ENCODE measurements at places on chromosomes 1 and 21.

DNA sequence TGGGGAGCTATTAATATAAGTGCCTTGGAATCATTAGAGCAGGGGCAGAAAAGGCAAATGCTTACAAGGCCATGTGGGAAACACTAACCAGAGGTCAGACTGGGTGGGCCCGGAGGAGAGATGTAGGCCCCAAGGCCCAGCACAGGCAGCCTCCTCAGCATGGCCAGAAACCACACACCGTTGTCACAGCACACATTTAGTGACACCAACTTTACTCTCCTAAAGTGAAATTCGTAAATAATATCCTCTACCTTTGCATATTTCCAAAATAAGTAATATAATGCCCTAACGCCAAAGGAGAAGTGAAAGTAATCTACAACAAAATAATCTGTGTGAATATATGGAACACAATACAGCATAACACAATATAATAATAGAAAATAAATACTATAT is 62.6 kb downstream of the KIF21B start:
- H3K4me1 ChIP-seq, result no peaks in the 10 kb centered on the region
- peaks cover 2% of the 10 kb centered on the region for H3K36me3 ChIP-seq
- H3K4me3 ChIP-seq, result no peak overlapping the region
- no peak for DNase-seq
- no peak overlapping the region for H3K27ac ChIP-seq

GRCh38 chr1:223617323-223618070 is 48.0 kb downstream of the CAPN8 start:
- peaks cover 2% of the 10 kb centered on the region for H3K27me3 ChIP-seq
- H3K36me3 ChIP-seq, result no peaks in the 10 kb centered on the region
- DNase-seq, result no peak
- H3K27ac ChIP-seq, result no peak overlapping the region

GRCh38 chr1:106526650-106527049 is 529.8 kb upstream of the PRMT6 start:
- no peaks in the 10 kb centered on the region for H3K27me3 ChIP-seq
- no peaks in the 10 kb centered on the region for H3K36me3 ChIP-seq
- no peak overlapping the region for H3K4me3 ChIP-seq

DNA sequence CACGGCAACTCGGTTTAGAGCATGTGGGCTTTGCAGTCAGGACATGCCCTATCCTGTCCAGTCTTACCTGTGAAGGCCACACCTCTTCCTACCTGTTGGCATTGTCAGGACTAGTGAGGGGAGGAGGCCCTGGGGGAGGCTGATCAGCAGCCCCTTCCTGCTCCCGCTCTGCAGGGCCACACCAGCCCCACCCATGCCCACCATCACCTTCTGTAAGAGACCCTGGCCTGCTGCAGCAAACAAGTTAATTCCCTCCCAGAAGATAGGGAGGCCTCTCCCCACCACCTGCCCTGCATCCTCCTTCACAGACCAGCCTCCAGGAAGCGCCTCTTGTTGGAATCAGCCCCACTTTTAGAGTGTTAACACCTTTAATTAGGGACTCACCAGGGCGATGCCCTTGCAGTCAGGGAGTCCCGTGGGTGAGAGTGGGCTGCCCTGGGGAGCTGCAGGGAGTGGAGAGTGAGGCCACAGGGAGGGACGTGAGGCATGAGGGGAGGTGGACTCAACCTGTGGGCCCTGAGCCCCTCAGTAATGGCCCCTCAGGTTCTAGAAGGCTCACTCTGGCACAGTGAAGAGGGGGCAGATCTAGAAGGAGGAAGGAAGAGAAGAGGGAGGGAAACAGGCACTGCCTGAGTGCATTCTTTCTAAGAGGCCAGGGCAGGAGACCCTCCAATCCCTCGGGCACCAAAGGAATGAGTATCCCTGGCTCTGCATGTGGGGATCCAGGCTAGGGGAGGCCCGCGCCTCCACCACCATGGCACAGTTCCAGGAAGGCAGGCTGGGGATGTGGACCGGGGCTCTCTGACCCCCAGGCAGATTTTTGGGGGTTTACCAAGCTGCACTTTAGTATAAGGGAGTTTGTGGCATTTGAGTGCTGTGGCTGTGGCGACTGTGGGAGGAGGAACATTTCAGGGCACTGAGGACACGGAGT is 8.2 kb downstream of the UMODL1 start:
- H3K27me3 ChIP-seq, result no peaks in the 10 kb centered on the region
- no peak overlapping the region for H3K27ac ChIP-seq
- DNase-seq, result no peak
- H3K4me1 ChIP-seq, result no peaks in the 10 kb centered on the region

GRCh38 chr1:24996983-24997893 is 67.2 kb upstream of the RUNX3 start:
- peaks cover 11% of the 10 kb centered on the region for H3K36me3 ChIP-seq
- no peaks in the 10 kb centered on the region for H3K27me3 ChIP-seq
- H3K4me3 ChIP-seq, result no peak overlapping the region
- H3K4me1 ChIP-seq, result peaks cover 55% of the 10 kb centered on the region

- H3K4me1 ChIP-seq, result peaks cover 26% of the 10 kb centered on the region
- no peak for DNase-seq
- H3K27me3 ChIP-seq, result no peaks in the 10 kb centered on the region
- peak overlapping the region; percentile 89 for H3K4me3 ChIP-seq
- H3K27ac ChIP-seq, result peak overlapping the region; percentile 99
- H3K36me3 ChIP-seq, result peaks cover 3% of the 10 kb centered on the region
Measured at GRCh38 chr1:204513117-204513716, 3.0 kb upstream of the MDM4 start.

- H3K36me3 ChIP-seq, result peaks cover 12% of the 10 kb centered on the region
- DNase-seq, result no peak
Measured at GRCh38 chr1:201827321-201828216, 1.4 kb upstream of the IPO9 start.
